ENCODE measurements at places on chromosomes 16 and 17. TPM values are rescaled to one million over a fixed set of nuclear protein-coding genes. Genes with fewer than 3 reads are reported as not detected.
A peak's percentile ranks its signal among the peaks of the same experiment; 100 is the strongest.

CRHR1 gene
- total RNA-seq, result not detected

CLDN6 gene
- not detected for total RNA-seq

PIRT gene
- not detected for total RNA-seq

TPSD1 gene
- total RNA-seq, result not detected

PLK1 gene
- 1.5 TPM for total RNA-seq

TMC8 gene
- total RNA-seq, result 631 TPM

GRIN2A gene
- total RNA-seq, result 0.03 TPM

CCL17 gene
- 1.2 TPM for total RNA-seq

GRCh38 chr17:2401426-2402221 is 764 bp upstream of the MNT start:
- peak overlapping the region; percentile 99 for H3K27ac ChIP-seq
- H3K36me3 ChIP-seq, result no peaks in the 10 kb centered on the region
- H3K27me3 ChIP-seq, result no peaks in the 10 kb centered on the region
- peak overlapping the region; percentile 77 for H3K4me3 ChIP-seq

DNA sequence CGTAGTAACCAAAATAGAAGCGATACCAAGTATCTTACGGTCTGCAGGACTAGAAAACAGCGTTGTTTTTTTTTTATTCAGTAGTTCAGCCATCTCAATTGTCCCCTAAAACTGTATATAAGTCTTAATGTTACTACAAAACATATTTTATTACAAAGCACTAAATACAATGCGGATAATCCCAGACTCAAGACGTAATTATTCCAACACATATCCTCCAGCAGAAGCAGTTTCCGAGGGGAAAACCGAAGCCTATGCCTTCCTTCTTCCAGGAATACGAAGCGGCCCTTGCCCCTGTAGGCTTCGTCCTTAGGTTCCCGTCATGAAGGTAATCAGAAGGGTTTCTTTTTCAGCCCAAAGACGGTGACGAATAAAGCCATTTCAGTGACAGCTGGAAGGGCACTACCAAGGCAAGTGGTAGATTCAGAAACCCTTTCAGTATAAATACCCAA is 2.3 kb downstream of the TMEM107 start:
- peaks cover 22% of the 10 kb centered on the region for H3K4me1 ChIP-seq
- peak overlapping the region; percentile 57 for H3K4me3 ChIP-seq
- H3K27me3 ChIP-seq, result no peaks in the 10 kb centered on the region
- H3K27ac ChIP-seq, result peak overlapping the region; percentile 99

DNA sequence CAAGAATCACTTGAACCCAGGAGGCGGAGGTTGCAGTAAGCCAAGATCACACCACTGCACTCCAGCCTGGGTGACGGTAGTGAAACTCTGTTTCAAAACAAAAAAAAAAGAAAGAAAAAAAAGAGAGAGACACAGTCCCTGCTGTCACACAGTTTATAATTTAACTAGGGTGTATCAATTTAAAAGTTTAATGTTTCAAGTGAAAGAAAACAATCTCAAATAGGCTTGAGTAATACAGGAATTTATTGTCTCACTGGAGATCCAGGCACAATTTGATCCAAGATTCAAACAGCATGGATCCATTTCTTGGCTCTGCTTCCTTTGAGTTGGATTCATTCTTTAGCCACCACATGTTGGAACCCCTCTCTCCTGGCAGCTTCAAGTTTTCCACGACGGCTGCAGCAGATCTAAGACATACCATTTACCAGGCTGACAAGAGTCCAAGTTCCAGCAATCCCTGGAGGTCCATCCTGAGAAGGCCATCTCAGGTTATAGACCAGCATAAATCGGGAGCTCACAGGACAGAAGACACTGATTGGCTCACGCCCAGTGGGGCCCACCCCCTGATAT is 97.5 kb downstream of the YPEL2 start:
- H3K4me1 ChIP-seq, result no peaks in the 10 kb centered on the region
- no peak overlapping the region for H3K4me3 ChIP-seq
- no peak for DNase-seq
- peaks cover 2% of the 10 kb centered on the region for H3K27me3 ChIP-seq

DNA sequence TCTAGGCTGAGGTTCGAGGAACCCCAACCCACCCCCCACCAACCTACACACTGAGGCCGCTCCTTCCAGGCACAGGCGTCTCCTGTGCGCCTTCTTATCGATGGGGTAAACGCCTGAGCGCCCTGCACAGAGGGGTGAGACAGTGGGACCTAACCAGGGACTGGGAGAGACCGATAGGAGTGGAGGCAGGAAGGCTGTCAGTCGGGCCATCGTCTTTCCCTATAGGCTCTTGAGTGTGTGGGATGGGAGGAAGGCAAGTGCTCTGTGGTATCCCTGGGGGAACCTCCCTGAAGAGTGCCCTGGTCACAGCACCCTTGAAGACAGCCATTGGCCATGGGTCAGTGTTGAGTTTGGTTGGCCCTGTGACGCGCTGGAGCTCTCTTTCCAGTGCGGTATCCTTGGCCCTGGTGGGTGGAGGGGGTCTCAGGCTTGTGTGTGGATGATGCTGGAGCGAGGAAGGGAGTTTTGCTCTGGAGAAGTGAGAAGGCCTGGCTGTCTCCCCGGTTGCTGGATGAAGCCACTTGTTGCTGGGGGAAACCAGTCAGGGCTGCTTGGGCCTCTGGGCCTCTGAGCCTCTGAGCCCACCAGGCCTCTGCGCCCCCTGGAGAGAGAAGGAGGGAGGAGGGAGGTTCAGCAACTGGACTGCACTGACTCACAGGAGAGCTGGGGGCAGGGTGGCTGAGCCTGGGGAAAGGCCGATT is 1.7 kb downstream of the GPRC5C start:
- no peak overlapping the region for H3K4me3 ChIP-seq
- H3K36me3 ChIP-seq, result no peaks in the 10 kb centered on the region
- DNase-seq, result no peak
- no peak overlapping the region for H3K27ac ChIP-seq
- no peaks in the 10 kb centered on the region for H3K4me1 ChIP-seq
- H3K27me3 ChIP-seq, result peaks cover 4% of the 10 kb centered on the region

DNA sequence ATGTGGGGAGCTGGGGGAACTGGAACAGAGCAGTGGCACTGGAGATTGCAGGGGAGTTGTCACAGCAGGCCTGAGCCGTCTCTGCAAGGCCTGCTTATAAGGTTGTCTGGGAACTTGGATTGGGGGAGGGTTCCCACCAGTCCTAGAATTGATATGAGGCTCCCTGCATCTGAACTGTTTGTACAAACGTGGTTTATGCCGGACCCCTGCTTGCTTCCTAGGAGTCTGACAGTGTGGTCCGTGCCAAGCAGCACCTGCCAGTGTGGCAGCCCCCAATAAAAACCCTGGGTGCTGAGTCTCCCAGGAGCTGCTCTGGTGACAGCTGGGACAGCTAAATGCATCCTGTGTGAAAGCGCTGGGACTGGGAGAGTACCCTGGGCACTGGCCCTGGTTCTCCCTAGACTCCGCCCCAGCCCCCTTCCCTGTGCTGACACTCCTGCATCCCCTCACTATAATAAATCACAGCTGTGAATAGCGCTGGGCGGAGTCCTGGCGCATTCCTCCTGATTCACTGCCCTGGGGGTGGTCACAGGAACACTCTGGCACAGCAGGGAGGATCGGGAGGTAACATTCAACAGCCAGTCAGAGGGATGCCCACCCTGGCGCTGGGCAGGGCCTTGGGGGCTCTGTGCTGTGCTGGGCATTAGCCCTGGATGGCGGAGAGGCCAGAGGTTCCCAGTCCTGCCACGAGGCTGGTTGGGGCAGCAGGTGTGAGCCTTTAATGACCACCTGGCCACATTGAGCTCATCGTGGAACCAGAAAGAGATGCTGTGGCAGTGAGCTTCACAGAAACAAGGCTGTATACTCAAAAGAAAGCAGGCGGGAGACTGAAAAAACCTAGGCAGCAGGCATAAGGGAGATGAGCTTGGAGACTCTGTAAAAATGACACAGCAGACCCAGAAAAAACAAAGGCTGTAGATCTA is 45.6 kb downstream of the RMI2 start:
- H3K36me3 ChIP-seq, result no peaks in the 10 kb centered on the region
- H3K27me3 ChIP-seq, result no peaks in the 10 kb centered on the region
- H3K4me3 ChIP-seq, result no peak overlapping the region
- H3K27ac ChIP-seq, result no peak overlapping the region
- no peaks in the 10 kb centered on the region for H3K4me1 ChIP-seq

DNA sequence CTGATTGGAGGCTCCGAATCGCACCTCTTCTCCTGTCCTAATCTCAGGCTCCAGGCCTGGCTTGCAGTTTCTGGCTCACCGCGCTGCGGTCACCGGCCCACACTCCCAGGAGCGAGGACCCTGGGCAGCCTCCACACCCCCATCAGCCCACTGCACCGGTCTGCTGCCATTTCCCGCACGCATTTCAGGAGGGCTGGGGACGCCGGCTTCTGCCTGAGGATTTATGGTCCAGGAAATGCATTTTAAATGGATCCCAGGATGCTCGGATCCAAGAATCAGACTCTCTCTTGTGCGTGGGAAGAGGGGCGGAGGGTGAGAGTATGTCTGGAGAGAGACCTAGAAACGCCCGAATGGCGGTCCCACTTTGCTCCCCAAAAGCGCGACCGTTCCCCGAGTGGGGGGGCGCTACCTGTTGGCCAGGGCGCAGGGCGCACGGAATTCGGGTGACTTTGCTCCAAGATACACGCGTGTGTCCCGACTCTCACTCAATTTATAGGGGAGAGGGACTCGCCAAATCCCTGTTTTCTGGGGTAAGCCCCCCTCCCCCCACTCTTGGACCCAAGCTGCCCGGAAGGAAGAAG is 817 bp upstream of the JPH3 start:
- H3K27ac ChIP-seq, result no peak overlapping the region
- no peak overlapping the region for H3K4me3 ChIP-seq
- no peaks in the 10 kb centered on the region for H3K36me3 ChIP-seq
- H3K4me1 ChIP-seq, result peaks cover 2% of the 10 kb centered on the region
- peaks cover 71% of the 10 kb centered on the region for H3K27me3 ChIP-seq

GRCh38 chr16:66376577-66377305 is 10.2 kb downstream of the CDH5 start:
- no peak for DNase-seq
- H3K4me3 ChIP-seq, result no peak overlapping the region
- no peak overlapping the region for H3K27ac ChIP-seq
- no peaks in the 10 kb centered on the region for H3K36me3 ChIP-seq
- H3K4me1 ChIP-seq, result no peaks in the 10 kb centered on the region

GRCh38 chr17:78225088-78225865 is 6.2 kb upstream of the TMEM235 start:
- H3K36me3 ChIP-seq, result no peaks in the 10 kb centered on the region
- H3K4me3 ChIP-seq, result no peak overlapping the region
- H3K4me1 ChIP-seq, result no peaks in the 10 kb centered on the region
- no peak for DNase-seq
- H3K27me3 ChIP-seq, result peaks cover 29% of the 10 kb centered on the region

- H3K4me1 ChIP-seq, result peaks cover 13% of the 10 kb centered on the region
- peak within 1 kb of the TSS; percentile 62 for H3K4me3 ChIP-seq
- peak; percentile 32 for DNase-seq
- no peaks in the 10 kb centered on the region for H3K27me3 ChIP-seq
Measured at GRCh38 chr17:32876417-32877163, at the start of gene MYO1D. Gene MYO1D (minus strand): TSS chr17:32877124. CDS start chr17:32876872, 252 bp downstream.

GRCh38 chr16:19505600-19506303 is 16.1 kb downstream of the GDE1 start:
- peaks cover 79% of the 10 kb centered on the region for H3K36me3 ChIP-seq
- H3K4me1 ChIP-seq, result no peaks in the 10 kb centered on the region
- no peak overlapping the region for H3K4me3 ChIP-seq
- H3K27me3 ChIP-seq, result no peaks in the 10 kb centered on the region
- no peak for DNase-seq

DNA sequence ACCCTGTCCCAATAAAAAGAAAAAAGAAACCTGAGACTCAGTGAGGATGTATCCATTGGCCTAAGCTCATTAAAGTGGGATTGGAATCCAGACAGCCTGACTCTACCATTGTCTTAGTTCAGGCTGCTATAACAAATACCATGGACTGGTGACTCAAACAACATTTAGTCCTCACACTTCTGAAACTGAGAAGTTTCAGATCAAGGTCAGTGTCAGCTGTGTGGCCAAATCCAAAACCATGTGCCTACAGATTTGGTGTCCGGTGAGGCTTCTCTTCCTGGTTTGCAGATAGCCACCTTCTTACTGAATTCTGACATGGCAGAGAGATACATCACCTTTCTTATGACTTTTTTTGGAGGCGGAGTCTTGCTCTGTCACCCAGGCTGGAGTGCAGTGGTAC is 53.3 kb upstream of the KDM8 start:
- no peak overlapping the region for H3K27ac ChIP-seq
- H3K4me3 ChIP-seq, result no peak overlapping the region
- no peaks in the 10 kb centered on the region for H3K36me3 ChIP-seq
- no peak for DNase-seq
- H3K27me3 ChIP-seq, result no peaks in the 10 kb centered on the region

DNA sequence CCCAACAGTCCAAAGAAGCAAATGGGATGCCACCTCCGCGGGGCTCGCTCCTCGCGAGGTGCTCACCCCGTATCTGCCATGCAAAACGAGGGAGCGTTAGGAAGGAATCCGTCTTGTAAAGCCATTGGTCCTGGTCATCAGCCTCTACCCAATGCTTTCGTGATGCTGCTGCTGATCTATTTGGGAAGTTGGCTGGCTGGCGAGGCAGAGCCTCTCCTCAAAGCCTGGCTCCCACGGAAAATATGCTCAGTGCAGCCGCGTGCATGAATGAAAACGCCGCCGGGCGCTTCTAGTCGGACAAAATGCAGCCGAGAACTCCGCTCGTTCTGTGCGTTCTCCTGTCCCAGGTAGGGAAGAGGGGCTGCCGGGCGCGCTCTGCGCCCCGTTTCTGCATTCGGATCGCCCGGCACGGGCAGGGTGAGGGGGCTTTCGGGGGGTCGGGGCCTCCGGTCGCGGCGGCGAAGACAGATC is at the start of gene CDH13:
Gene CDH13, plus strand, starts transcription at position 179 of the 471 bp plus-strand sequence.
- H3K36me3 ChIP-seq, result no peaks in the 10 kb centered on the region
- H3K4me1 ChIP-seq, result peaks cover 13% of the 10 kb centered on the region
- no peak within 1 kb of the TSS for H3K27ac ChIP-seq
- peaks cover 11% of the 10 kb centered on the region for H3K27me3 ChIP-seq

- H3K27me3 ChIP-seq, result no peaks in the 10 kb centered on the region
- peaks cover 3% of the 10 kb centered on the region for H3K4me1 ChIP-seq
- H3K4me3 ChIP-seq, result no peak overlapping the region
- no peak for DNase-seq
- H3K36me3 ChIP-seq, result no peaks in the 10 kb centered on the region
- no peak overlapping the region for H3K27ac ChIP-seq
Measured at GRCh38 chr17:42553161-42553818, 567 bp downstream of the HSD17B1 start.

DNA sequence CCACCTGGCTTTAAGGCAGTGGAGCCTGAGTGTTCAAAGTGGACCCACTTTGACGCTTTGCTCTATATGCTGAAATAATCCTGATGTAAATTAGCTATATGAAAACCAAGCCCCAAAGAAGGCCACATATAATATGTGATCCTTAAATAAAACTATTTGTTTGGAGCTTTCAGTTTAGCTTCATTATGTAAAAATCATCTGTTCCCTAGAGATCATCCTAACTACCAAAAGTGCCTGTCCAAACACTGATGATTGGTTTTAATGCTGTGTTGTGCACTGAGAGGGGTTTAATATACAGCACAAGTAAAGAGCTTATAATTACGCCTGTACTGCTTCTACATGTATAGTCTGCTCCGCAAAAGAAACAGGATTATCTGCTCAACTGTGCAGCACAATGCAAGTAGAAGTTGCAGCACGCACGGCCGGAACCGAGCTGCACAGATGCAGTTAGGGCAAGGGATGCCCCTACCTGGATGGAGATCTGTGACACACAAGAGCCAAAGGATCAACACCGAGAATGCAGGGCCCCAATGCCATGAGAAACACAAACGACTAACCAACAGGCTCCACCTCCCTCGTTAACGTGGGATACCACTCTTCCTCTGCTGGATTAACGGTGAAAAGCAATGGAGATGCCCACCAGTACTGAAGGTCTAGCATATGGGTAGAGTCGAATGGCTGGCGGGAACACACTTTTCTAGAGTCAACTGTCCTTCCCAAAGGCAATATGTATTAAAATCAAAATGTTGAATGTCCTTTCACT is 20.5 kb downstream of the USP7 start:
- peaks cover 83% of the 10 kb centered on the region for H3K4me1 ChIP-seq
- H3K27ac ChIP-seq, result no peak overlapping the region
- no peaks in the 10 kb centered on the region for H3K27me3 ChIP-seq
- no peak for DNase-seq
- no peaks in the 10 kb centered on the region for H3K36me3 ChIP-seq

All from T-cell (primary cell).